ENCODE measurements at places on chromosomes 2 and 18.

DNA sequence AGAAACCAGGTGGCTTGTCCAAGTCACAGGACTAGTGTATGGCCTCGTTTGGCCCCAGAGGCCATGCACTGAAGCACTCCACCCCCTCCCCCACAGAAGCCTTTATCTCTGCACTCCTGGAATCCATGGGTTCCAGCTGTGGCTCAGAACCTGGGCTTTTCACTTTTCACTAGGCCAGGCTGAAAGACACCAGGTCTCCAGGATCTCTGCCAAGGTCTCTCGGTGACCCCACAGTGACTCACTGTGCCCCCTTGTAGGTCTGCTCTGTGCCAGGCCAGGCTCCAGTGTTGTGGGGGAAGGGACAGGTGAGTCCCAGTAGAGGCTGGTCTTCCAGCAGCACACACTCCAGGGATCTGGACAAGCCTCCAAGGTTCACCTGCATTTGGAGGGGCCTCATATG lies 31.0 kb upstream of the GLI2 start:
- no peak for DNase-seq

DNA sequence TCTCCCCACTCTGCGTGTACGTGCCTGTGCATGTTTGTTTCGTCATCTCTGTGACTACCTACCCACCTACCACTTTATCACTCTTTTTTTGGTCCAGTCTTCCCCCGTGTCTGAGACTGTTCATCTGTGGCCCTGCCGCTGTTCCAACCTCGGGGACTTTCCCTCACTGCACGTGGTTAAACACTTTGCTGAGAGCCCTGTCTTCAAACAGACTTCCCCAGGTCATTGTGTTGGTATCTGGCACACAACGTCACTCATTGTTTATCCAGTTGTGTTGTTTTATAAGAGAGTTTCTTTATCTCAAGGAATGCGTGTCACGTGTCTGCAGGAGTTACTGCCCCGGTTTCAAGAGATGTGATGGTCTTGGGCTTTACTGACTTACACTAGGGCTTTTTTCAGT lies 262.0 kb upstream of the RASGRP3 start:
- DNase-seq, result peak; percentile 87

GRCh38 chr2:136119717-136120675 lies 2.0 kb upstream of the CXCR4 start:
- DNase-seq, result no peak

DNA sequence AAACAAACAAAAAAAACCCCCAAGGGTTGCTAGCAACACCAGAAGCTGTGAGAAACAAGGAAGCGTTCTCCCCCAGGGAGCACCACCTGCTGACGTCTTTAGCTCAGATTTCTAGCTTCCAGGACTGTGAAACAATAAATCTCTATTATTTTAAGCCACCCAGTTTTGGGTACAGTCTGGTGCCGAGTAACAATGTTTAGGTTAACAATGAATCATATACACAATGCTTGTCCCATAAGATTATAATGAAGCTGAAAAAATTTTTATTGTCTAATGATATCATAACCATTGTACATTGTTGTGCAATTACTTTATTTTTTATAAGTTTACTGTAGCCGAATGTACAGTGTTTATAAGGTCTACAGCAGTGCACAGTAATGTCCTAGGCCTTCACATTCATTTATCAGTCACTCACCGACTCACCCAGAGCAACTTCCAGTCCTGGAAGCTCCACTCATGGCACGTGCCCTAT lies 72.1 kb upstream of the CAB39 start:
- DNase-seq, result peak; percentile 64

- DNase-seq, result peak; percentile 30
These were observed 30.9 kb upstream of the ICOS start for GRCh38 chr2:203905656-203906055.

DNA sequence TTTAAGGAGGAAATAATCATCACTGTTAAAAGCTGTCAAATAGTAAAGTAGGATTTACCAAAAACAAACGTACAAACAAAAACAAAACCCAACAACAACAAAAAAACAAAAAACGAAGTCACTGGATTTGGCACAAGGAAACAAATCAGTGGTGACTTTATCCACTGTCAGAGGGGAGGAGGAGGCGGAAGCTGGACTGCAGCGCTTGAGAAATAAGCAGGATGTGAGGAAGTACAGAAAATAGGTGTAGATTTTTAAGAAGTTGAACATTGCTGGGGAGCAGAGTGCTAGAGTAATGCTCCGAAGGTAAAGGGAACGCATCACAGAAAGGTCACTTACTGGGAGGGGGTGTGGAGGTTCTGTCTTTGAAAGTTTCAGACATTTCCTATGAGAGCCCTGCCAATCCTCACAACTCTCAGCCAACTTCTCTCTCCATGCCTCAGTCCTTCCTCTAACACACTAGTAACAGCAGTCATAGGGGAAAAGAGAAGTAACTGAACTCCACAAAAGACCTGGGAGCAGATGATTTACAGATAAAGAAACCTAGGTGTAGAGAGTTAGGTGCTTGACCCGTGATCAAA lies 220.2 kb upstream of the SMAD7 start:
- DNase-seq, result no peak

DNA sequence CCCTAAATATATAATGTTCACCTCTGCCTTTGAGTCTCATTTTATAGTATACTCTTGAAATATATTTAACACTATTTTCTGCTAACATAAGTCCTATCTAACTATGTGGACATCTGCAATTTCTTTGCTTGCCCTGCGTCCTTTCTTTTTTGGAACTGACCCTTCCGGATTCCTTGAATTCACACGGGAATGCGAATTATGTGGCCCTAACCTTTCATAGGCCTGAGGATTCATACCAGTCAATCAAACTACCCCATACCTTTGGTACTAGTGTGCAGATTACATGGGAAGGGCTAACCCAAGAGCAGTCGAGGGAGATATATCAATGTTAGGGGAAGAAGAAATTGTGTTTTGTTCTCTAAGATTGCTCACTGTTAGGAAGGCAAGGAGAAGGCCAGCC lies 56.4 kb downstream of the NRXN1 start:
- no peak for DNase-seq

DNA sequence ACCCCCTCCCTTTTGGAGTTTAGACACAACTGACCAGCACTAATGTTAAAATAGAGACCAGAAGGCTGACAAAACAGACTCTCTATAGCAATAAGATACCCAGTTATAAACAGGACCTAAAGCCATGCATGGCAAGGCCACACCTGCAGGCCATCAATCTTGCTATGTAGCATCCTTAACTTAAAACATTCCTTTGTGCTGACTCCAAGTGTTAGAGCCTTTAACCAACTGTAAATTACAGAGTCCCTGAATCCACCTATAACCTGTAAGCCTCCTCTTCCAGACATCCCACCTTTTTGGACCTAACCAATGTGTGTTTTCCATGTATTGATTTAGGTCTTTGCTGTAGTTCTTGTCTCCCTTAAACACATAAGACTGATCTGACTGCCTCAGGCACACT lies 17.9 kb downstream of the ANKMY1 start:
- no peak for DNase-seq

- no peak for DNase-seq
These were observed 122.2 kb upstream of the TACR1 start for GRCh38 chr2:75321599-75321922.

DNA sequence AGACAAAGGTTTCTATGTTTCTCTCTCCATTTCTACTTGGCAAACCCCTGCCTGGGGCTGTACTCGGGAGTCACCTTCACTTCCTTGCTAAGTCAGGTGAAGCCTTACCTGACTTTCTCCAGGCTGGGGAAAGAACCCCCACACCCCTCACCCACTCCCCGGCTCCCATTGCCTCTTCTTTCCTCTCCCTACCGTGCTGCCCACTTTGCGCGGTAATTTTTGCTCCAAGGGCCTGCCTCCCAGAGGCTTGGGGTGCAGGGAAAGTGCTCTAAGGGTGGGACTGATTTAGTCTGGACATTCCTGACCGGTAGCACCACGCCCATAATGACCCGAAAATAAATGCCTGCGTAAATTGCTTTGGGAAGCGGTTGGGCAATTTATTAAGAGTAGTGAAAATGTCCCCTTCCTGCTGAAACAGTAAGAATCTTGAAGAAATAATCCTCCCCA lies 49.1 kb upstream of the ATP6V1B1 start:
- DNase-seq, result no peak

DNA sequence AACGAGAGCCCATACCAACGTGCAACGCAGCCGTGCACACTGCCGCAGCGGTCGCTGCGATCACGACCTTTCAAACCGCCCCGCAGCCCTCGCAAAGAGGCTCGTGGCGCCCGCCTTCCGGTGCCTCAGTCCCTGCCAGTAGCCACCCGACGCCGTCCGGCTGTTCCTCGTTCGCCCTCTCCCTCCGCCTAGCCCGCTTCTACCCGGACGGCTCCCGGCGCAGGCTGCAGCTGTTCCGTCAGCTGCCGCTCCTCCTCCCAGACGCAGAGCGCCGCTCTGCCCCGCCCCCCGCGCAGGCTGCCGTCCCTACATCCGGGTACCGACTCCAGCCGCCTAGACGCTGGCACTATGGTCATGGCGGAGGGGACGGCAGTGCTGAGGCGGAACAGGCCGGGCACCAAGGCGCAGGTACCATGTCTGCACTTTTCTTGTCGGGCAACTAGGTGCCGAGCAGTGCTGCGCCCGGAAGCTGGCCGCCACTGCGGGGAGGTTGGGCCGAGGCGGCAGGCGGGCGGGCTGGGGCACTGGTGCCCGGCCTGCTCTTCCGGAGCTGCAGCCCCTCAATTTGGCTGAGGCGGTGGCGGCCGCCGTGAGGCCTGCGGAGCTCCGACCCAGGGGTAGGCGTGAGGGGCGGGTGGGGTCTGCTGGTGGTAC lies at the start of gene MOB4:
Gene MOB4 (plus strand): TSS at position 328 of the 654 bp plus-strand sequence. CDS start 21 bp downstream, at position 349.
- peak; percentile 91 for DNase-seq

GRCh38 chr18:65057439-65058083 lies 693.3 kb upstream of the CDH7 start:
- DNase-seq, result no peak

DNA sequence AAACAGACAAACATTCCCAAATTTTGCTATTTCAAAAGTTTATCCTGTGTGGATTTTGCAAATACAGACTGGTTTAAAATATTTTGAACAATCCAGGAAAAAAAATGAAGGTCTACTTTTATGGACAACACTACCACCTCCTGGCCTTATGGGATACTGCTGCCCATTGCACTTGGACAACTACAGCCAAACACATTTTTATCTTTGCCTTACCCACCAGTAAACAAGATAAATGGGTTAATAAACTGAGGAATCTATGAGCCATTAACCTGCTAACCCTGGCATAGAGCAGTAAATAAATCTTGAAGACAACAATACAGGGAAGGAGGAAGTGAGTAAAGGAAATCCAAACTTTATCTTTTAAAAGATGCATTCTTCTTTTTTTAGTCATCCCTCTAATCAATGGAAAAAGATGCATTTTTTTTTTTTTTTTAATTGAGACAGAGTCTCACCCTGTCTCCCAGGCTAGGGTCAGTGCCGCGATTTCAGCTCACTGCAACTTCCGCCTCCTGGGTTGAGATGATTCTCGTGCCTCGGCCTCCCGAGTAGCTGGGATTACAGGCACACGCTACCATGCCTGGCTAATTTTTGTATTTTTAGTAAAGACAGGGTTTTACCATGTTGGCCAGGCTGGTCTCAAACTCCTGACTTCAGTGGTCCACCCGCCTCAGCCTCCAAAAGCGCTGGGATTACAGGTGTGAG lies 2.1 kb upstream of the SPIRE1 start:
- peak; percentile 61 for DNase-seq

DNA sequence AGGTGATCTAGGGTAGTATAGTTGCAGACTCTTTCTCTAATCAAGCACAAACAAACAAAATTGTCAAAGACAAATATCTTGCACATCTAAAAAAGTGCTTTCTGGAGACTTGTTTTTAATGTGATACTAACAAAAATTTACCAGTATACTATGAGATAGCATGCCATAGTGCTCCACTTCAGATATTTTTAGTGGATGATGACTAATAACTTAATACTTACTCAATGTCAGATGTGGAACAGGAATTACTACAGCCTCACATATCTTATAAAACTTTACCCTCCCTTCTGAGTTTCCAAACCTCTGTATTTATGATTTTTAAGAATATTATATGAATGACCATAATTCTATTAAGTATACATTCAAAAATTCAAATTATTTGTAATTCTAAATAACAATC lies 1162.0 kb upstream of the SLC39A10 start:
- DNase-seq, result no peak

GRCh38 chr2:9230051-9230802 lies 23.6 kb downstream of the ASAP2 start:
- DNase-seq, result peak; percentile 67

DNA sequence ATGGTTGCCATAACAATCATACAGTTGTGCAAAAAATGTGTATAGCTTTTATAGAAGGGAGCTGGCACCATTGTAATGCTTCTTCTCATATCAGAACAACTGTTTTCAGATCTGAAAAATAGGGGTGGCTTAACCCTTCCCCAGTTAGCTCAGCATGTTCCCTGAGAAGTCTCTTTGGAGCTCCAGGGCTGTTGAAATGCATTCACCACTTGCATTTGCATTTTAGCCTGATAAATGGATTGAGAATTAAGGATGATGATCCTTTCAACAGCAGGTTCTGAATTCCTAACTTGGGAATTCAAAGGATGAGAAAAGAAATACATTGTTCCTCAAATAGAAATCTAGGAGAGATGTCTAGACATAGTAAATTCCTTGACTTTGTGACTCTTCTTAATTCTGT lies 181.7 kb upstream of the ALPP start:
- no peak for DNase-seq

GRCh38 chr2:133636287-133636686 lies 68.0 kb upstream of the NCKAP5 start:
- DNase-seq, result no peak

GRCh38 chr2:238938401-238939055 lies 90.6 kb downstream of the TWIST2 start:
- DNase-seq, result peak; percentile 98

GRCh38 chr2:84856787-84857186 lies 24.1 kb downstream of the TRABD2A start:
- no peak for DNase-seq

- DNase-seq, result no peak
These were observed 274.9 kb upstream of the VWC2L start for GRCh38 chr2:214135966-214136365.

DNA sequence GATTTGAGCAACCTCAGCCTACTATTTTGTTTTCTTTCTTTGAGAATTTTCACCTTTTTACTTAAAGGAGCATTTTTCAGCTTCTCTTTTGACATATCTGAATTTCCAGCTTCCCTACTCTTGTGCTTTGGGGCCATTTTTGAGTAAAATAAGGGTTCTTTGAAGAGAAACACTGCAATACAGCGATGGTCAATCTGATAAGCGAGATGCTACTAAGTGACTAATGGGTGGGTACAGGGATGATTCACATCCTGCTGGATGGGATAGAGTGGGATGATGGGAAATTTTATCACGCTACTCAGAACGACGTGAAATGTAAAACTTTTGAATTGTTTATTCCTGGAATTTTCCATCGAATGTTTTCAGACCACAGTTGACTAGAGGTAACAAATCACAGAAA lies 211.5 kb downstream of the TMEM247 start:
- peak; percentile 87 for DNase-seq

Data from fibroblast of lung (primary cell).